ENCODE measurements at places on chromosomes 12 and 14. TPM values are rescaled to one million over a fixed set of nuclear protein-coding genes. Genes with fewer than 3 reads are reported as not detected.

The BHLHE41 gene
- polyA plus RNA-seq, result 11.1 TPM

The KRT6B gene
- not detected for polyA plus RNA-seq

The FAM186B gene
- 0.04 TPM for polyA plus RNA-seq

The PGAM5 gene
- 25.3 TPM for polyA plus RNA-seq

The SPX gene
- 2.1 TPM for polyA plus RNA-seq

The HOXC6 gene
- 4.7 TPM for polyA plus RNA-seq

The TAPBPL gene
- 8.4 TPM for polyA plus RNA-seq

The APAF1 gene
- polyA plus RNA-seq, result 2.0 TPM

The ARPC3 gene
- 168 TPM for polyA plus RNA-seq

The PARPBP gene
- polyA plus RNA-seq, result 0.23 TPM

The NKX2-1 gene
- polyA plus RNA-seq, result not detected

The B4GALNT1 gene
- 46.7 TPM for polyA plus RNA-seq

The TPPP2 gene
- polyA plus RNA-seq, result 1.3 TPM

The TSPAN19 gene
- 0.04 TPM for polyA plus RNA-seq

The CEP83 gene
- polyA plus RNA-seq, result 4.2 TPM

The EFS gene
- 1.1 TPM for polyA plus RNA-seq

The CCDC175 gene
- not detected for polyA plus RNA-seq

The KRT72 gene
- not detected for polyA plus RNA-seq

The ATL1 gene
- polyA plus RNA-seq, result 0.44 TPM

The ST8SIA1 gene
- 0.35 TPM for polyA plus RNA-seq

The OR4K15 gene
- not detected for polyA plus RNA-seq

The RNASE3 gene
- polyA plus RNA-seq, result not detected

The OR4L1 gene
- not detected for polyA plus RNA-seq

The TRHDE gene
- polyA plus RNA-seq, result 0.75 TPM

The DNAL1 gene
- 7.1 TPM for polyA plus RNA-seq

All from psoas muscle (tissue), 8 donors.